A673 (cell line): ENCODE measurements at places on chromosomes 12 and 14. TPM values are rescaled to one million over a fixed set of nuclear protein-coding genes. Genes with fewer than 3 reads are reported as not detected.

CELA1 gene
- not detected in 2 replicates for total RNA-seq

KRT83 gene
- not detected in 2 replicates for total RNA-seq

DEGS2 gene
- 0.07 TPM in 1 of 2 replicates, not detected in the other for total RNA-seq

PIK3C2G gene
- not detected in 2 replicates for total RNA-seq

SERPINA9 gene
- total RNA-seq, result not detected in 2 replicates

C12orf56 gene
- total RNA-seq, result not detected in 2 replicates

CD9 gene
- 2.8 TPM in 2 replicates for total RNA-seq

TGM1 gene
- total RNA-seq, result 1.5 and 3.5 TPM in 2 replicates

BDKRB1 gene
- total RNA-seq, result not detected in 2 replicates

LPAR5 gene
- total RNA-seq, result 0.15 and 0.17 TPM in 2 replicates

GLI1 gene
- 22.4 and 22.6 TPM in 2 replicates for total RNA-seq

FAM90A1 gene
- total RNA-seq, result not detected in 2 replicates

COPS7A gene
- total RNA-seq, result 67.2 and 67.7 TPM in 2 replicates

TAS2R13 gene
- 1.5 and 2.3 TPM in 2 replicates for total RNA-seq

INTS13 gene
- total RNA-seq, result 39.9 and 51.0 TPM in 2 replicates

SPATA7 gene
- total RNA-seq, result 5.2 and 6.2 TPM in 2 replicates

BIN2 gene
- total RNA-seq, result not detected in 2 replicates

BDKRB2 gene
- 0.21 and 0.31 TPM in 2 replicates for total RNA-seq

ALX1 gene
- 10.0 and 11.0 TPM in 2 replicates for total RNA-seq

RHEBL1 gene
- 1.3 and 1.6 TPM in 2 replicates for total RNA-seq

CLEC4D gene
- total RNA-seq, result not detected in 2 replicates

PAPOLA gene
- total RNA-seq, result 318 and 337 TPM in 2 replicates

CCDC196 gene
- total RNA-seq, result not detected in 2 replicates

B3GNT4 gene
- total RNA-seq, result 0.15 and 0.22 TPM in 2 replicates

LALBA gene
- total RNA-seq, result not detected in 2 replicates

ACSM4 gene
- total RNA-seq, result not detected in 2 replicates

PARPBP gene
- total RNA-seq, result 37.8 and 43.0 TPM in 2 replicates

FAM222A gene
- 3.9 and 5.5 TPM in 2 replicates for total RNA-seq

LBHD2 gene
- total RNA-seq, result 0.99 and 2.3 TPM in 2 replicates

NEUROD4 gene
- total RNA-seq, result not detected in 2 replicates

PRPH gene
- total RNA-seq, result not detected in 2 replicates

UNC79 gene
- total RNA-seq, result 0.15 and 0.33 TPM in 2 replicates

SLC7A7 gene
- total RNA-seq, result 1.9 and 2.3 TPM in 2 replicates

PZP gene
- not detected in 2 replicates for total RNA-seq

SDSL gene
- total RNA-seq, result 0.37 and 1.2 TPM in 2 replicates

IL31 gene
- not detected in 2 replicates for total RNA-seq

TEP1 gene
- total RNA-seq, result 12.3 and 15.9 TPM in 2 replicates

PLEKHG3 gene
- total RNA-seq, result 29.6 and 39.4 TPM in 2 replicates

OR10G2 gene
- 0.26 TPM in 1 of 2 replicates, not detected in the other for total RNA-seq

EXOC3L4 gene
- not detected in 2 replicates for total RNA-seq

KRT75 gene
- total RNA-seq, result not detected in 2 replicates

SMIM41 gene
- 0.24 and 0.28 TPM in 2 replicates for total RNA-seq

SLC5A8 gene
- total RNA-seq, result not detected in 2 replicates

KLRK1 gene
- 0.17 TPM in 1 of 2 replicates, not detected in the other for total RNA-seq
